ENCODE measurements at places on chromosomes 12 and 14.

DNA sequence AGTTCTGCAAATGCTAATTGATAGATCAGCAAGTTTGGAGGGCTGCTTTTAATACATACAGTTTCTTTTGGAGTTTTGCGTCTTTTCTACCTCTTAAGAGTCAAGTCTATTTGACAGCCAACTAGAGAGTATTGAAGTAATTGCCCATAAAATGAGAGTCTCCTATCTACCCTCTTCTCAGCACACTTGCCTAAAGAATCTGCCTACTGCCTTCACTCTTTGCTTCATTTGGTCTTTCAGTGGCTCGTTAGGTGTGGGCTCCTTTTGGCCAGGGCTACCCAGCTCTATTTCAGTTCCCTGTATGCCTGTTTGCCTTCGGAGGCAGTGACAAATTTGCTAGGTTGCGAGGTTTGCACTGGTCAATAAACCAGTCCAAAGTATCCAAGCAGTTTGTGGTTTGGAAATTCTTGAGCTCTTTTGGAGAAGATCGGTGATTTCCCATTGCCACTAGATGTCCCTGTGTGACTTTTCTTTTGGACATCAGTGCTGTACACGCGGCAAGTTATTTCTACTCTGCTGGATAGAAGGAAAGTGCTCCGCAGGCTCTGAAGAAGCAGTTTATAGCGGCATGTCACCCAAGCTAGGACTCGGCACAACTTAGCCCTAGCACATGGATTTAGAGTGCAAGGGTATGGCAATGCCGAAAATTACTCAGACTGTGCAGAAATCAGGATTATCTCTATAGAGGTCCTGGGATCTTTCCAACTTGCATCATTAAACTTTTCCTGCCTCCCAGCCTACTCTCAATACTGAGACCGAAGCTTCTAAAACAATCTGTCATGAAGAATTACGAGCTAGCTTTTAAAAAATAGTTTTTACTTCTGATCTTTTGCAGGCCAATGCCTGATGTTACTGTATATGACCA is 38.6 kb downstream of the MGST1 start:
- H3K4me1 ChIP-seq, result no peaks in the 10 kb centered on the region
- H3K4me3 ChIP-seq, result no peak overlapping the region
- H3K36me3 ChIP-seq, result no peaks in the 10 kb centered on the region
- no peak for DNase-seq
- H3K27ac ChIP-seq, result no peak overlapping the region

GRCh38 chr12:132445884-132446632 is 43.9 kb upstream of the FBRSL1 start:
- H3K4me1 ChIP-seq, result peaks cover 37% of the 10 kb centered on the region
- peak; percentile 62 for DNase-seq
- H3K27me3 ChIP-seq, result peaks cover 3% of the 10 kb centered on the region
- peaks cover 6% of the 10 kb centered on the region for H3K36me3 ChIP-seq
- H3K27ac ChIP-seq, result peak overlapping the region; percentile 97
- H3K4me3 ChIP-seq, result peak overlapping the region; percentile 93

- peaks cover 9% of the 10 kb centered on the region for H3K27me3 ChIP-seq
- no peak overlapping the region for H3K27ac ChIP-seq
- H3K36me3 ChIP-seq, result no peaks in the 10 kb centered on the region
- H3K4me3 ChIP-seq, result no peak overlapping the region
- DNase-seq, result no peak
- no peaks in the 10 kb centered on the region for H3K4me1 ChIP-seq
These were observed 65.9 kb upstream of the WSCD2 start for GRCh38 chr12:108063192-108063591.

GRCh38 chr14:70888681-70889175 is 18.5 kb upstream of the PCNX1 start:
- no peaks in the 10 kb centered on the region for H3K36me3 ChIP-seq
- no peaks in the 10 kb centered on the region for H3K27me3 ChIP-seq
- H3K27ac ChIP-seq, result peak overlapping the region; percentile 4
- no peak for DNase-seq

DNA sequence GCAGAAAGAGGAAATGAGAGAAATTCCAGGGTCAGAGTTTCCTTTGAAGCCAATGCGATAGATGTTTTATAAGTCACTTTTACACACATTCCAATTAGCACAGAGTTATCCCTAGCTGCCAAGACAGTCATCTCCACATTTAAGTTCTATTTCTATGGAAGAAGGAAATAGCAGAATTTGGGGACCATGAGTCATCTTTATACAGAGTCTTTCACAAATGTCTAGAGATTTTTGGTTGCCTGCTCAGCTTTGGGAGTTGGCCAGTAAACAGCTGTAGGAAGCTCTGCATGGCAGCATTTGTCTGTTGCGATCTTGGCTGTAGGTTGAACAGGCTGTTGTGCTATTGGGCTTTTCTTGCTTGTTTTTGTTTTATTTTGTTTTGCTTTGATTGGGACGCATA is 884.3 kb downstream of the GALC start:
- H3K36me3 ChIP-seq, result no peaks in the 10 kb centered on the region
- H3K4me1 ChIP-seq, result no peaks in the 10 kb centered on the region

- no peak overlapping the region for H3K27ac ChIP-seq
- H3K4me3 ChIP-seq, result no peak overlapping the region
- peaks cover 31% of the 10 kb centered on the region for H3K27me3 ChIP-seq
- H3K36me3 ChIP-seq, result no peaks in the 10 kb centered on the region
- no peak for DNase-seq
These were observed 54.1 kb upstream of the BEGAIN start for GRCh38 chr14:100641274-100641860.

DNA sequence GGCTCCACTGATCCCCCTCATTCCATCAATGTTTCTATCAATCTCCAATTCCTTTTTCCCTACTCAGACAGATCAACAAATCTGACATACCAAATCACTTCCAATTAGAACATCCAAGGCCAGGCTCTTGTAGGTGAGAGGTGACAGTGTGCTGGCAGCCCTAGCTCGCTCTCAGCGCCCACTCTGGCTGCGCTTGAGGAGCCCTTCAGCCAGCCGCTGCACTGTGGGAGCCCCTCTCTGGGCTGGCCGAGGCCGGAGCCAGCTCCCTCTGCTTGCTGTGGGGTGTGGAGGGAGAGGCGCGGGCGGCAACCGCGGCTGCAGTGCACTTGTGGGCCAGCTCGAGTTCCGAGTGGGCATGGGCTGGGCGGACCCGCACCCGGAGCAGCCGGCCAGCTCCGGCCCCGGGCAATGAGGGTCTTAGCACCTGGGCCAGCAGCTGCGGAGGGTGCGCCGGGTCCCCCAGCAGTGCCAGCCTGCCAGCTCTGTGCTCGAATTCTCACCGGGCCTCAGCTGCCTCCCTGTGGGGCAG is 6.0 kb upstream of the ITPR2 start:
- H3K27ac ChIP-seq, result no peak overlapping the region
- no peak for DNase-seq
- peaks cover 9% of the 10 kb centered on the region for H3K4me1 ChIP-seq
- no peaks in the 10 kb centered on the region for H3K36me3 ChIP-seq
- peaks cover 3% of the 10 kb centered on the region for H3K27me3 ChIP-seq

DNA sequence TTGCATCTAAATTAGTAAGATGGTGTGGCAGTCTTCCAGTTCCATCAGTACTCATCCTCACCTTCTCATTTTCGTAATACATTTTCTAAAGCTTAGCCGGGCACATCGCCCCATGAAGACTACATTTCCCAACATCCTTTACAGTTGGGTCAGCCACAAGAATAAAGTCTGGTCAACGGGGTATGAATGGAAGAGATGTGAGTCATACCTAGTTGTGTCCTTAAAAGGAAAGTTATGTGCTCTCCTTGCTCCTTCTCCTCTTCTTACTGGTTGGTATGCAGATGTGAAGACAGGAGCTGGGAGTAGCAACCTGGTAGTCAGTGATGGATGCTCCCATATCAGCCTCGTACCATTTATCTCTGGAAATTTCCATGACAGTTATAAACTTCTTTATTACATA is 35.9 kb upstream of the EGLN3 start:
- H3K4me3 ChIP-seq, result no peak overlapping the region
- peaks cover 7% of the 10 kb centered on the region for H3K27me3 ChIP-seq
- DNase-seq, result no peak
- H3K27ac ChIP-seq, result no peak overlapping the region
- H3K36me3 ChIP-seq, result peaks cover 20% of the 10 kb centered on the region

DNA sequence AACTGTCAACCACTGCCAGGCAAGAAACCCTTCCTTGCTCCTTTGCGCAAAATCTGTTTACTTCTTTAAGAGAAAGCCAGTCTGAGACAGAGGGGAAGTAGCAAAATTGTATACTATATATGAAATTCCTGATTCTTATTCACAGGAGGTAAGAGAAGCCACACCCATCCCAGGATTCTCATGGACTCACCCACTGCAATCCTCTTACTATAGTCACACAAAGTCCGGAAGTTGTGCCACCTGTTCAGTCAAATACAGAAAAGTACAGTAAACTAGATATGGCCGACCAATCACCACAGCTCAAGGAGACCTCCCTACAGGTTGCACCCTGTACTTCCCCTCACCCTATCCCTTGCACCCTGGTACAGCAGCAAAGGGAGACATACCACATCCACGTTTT is 2.9 kb downstream of the PRMT5 start:
- no peak overlapping the region for H3K4me3 ChIP-seq
- peaks cover 34% of the 10 kb centered on the region for H3K4me1 ChIP-seq
- no peak for DNase-seq
- H3K27me3 ChIP-seq, result no peaks in the 10 kb centered on the region
- H3K27ac ChIP-seq, result no peak overlapping the region

DNA sequence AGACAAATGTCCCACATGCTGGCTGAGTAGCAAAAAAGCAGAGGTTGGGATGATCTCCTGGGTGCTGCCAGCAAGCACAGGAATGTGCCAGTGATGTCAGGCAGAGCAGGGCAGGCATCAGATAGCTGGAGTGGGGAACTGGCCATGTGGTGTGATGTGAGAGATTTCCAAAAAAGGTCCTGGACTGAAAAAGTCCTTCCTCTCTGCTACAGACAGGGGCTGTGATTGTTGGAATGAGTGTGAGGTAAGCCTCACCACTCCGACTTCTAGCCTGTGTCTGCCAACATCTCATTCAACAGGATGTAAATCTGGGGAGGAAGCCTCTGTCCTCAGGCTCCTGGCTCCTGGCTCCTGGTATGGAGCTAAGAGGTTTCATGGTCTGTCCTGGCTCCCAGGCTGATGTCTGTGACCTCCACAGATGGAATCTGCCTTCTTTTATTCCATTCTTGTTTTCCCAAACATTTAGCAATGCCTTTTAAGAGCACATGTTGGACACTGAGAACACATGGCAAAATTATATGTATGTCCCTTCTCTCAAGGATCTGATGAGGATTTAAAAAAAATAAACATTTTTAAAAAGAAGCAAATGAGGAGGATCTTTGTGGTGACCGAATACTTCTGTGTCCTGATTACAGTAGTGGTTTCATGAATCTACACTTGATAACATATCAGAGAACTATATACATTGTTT is 50.1 kb upstream of the STK38L start:
- no peaks in the 10 kb centered on the region for H3K36me3 ChIP-seq
- peaks cover 8% of the 10 kb centered on the region for H3K4me1 ChIP-seq
- no peak overlapping the region for H3K27ac ChIP-seq

GRCh38 chr12:169528-170370 is 44.2 kb downstream of the SLC6A12 start:
- H3K36me3 ChIP-seq, result no peaks in the 10 kb centered on the region
- H3K27ac ChIP-seq, result no peak overlapping the region
- H3K4me1 ChIP-seq, result no peaks in the 10 kb centered on the region
- no peaks in the 10 kb centered on the region for H3K27me3 ChIP-seq
- no peak for DNase-seq

DNA sequence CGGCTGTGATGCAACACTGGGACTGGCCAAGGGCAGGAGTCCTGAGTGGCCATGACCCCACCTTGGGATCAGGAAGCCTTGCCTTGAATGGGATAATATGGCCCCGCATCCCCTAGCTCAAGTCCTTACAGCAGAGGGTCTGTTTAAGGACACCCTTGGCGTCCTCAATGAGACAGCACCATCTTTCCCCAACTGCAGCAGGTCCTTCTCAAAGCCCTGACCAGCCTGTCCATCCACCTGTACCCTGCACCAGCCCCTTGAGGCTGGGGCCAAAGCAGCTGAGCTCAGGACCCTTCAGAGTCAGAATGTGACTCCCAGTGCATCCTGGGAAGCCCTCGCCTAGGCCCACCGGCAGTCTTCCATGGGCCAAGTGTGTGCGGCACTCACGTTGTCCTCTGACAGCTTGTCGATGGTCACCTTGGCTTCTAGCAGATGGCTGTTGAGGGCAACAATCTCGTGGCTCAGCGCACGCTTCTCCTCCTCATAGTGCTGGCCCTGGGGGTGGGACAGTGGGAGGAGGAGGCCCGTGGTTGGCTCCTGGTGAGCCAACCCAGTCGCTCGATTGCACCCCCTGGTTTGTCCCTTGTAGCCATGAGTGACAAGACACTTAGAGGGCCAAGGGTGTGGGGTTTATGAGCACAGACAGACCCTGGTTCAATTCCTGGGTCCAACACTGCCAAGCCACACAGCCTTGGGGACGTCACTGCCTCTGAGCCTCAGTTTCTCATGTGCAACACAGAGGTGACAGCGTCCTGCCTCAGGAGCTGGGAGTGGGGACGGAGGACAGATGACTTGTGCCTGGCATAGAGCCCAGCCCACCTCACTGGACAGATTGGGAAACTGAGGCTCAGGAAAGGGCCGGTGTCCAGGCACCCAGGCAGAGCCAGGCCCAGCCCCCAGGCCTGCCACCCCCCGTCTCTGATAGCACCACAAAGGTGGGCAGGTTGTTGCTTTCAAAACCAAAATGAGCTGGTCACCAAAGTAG is 43.5 kb downstream of the BEGAIN start:
- H3K36me3 ChIP-seq, result no peaks in the 10 kb centered on the region
- DNase-seq, result no peak
- no peaks in the 10 kb centered on the region for H3K27me3 ChIP-seq
- no peak overlapping the region for H3K4me3 ChIP-seq
- H3K4me1 ChIP-seq, result peaks cover 6% of the 10 kb centered on the region
- H3K27ac ChIP-seq, result no peak overlapping the region

DNA sequence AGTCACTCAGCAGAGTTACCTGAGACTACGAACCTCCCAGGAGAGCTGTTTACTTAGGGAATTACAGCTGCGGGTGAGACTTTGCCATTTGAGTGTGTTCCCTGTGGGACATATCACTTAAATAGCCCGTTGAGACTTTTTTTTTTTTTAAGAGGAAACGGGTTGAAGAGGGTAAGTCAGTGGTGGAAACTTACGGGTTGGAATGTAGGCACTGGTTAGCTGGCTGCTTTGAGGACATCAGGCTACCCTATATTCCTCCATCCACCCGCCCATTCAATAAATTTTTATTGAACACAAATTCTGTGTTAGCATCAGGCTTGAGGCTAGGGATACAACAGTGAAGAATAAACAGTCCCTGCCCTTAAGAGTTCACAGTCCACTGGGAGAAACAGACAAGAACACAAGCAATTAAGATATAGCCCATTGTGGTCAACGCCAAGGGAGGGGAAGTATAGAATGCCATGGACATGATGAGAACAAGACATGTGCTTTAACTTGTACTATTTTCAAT is 88.1 kb upstream of the CPSF6 start:
- no peaks in the 10 kb centered on the region for H3K27me3 ChIP-seq
- H3K4me3 ChIP-seq, result no peak overlapping the region

- no peak overlapping the region for H3K4me3 ChIP-seq
- H3K27ac ChIP-seq, result no peak overlapping the region
- peaks cover 65% of the 10 kb centered on the region for H3K27me3 ChIP-seq
- H3K4me1 ChIP-seq, result peaks cover 5% of the 10 kb centered on the region
These were observed 1.5 kb downstream of the TTC6 start for GRCh38 chr14:37596790-37597472.

GRCh38 chr12:96314723-96315122 is 85.5 kb downstream of the CDK17 start:
- peaks cover 10% of the 10 kb centered on the region for H3K36me3 ChIP-seq
- no peak overlapping the region for H3K4me3 ChIP-seq
- no peak overlapping the region for H3K27ac ChIP-seq
- H3K27me3 ChIP-seq, result no peaks in the 10 kb centered on the region
- no peak for DNase-seq
- peaks cover 13% of the 10 kb centered on the region for H3K4me1 ChIP-seq

- no peaks in the 10 kb centered on the region for H3K4me1 ChIP-seq
- DNase-seq, result no peak
- no peaks in the 10 kb centered on the region for H3K36me3 ChIP-seq
- no peak overlapping the region for H3K27ac ChIP-seq
- H3K27me3 ChIP-seq, result no peaks in the 10 kb centered on the region
These were observed 619.4 kb downstream of the CCER1 start for GRCh38 chr12:90335566-90335965.
